Activated CD8-positive, alpha-beta memory T cell treated with anti-CD3 and anti-CD28 coated beads, Interleukin-2, amount 10 ng/mL, durations not matched to agents 7 days and 5 days (primary cell): ENCODE measurements at places on chromosomes 5 and 9. TPM values are rescaled to one million over a fixed set of nuclear protein-coding genes. Genes with fewer than 3 reads are reported as not detected.

DNA sequence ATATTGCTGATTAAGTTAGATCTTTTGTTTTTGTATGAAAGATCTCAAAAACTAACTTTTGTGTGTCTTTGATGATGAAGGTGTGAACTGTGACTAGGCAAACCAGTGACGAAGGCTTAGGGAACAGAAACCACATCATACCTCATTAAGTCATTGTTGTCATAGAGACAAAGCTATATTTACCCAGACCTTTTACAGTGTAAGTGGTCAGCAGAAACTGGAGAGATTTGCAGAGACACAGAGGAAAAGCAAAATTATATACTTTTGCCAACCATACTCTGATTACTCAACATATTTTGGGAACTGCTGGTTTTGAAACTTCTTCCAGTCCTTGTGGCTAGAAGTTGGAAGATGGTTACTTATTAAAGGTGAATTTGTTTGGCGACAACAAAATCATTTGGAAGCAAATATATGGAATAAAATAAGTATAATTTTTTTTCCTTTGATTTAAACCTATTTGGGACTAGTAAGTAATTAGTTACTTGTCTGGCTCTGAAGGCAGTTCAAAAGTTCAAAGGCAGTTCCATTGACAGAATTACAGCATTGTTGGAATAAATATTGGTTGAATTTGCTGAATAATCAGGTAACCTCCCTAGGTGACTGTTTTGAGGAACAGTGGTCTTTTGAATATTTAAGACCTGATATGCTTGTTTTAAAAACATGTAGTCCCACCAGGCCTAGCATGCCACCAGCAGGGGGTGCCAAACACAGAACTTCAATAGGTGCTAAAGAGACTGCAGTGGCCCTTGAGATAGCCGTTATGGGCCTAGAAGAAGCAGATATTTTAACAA, 103.8 kb downstream of the RPS23 start:
- DNase-seq, result peak; percentile 78

GRCh38 chr5:72137826-72138409, 30.6 kb downstream of the MAP1B start:
- no peak for DNase-seq

- DNase-seq, result no peak
Observed at GRCh38 chr5:151024440-151025249, 4.3 kb downstream of the GPX3 start.

GRCh38 chr5:98742396-98743073, 30.9 kb upstream of the RGMB start:
- DNase-seq, result no peak

ARL14EPL gene
- not detected for total RNA-seq

IFNA7 gene
- total RNA-seq, result not detected

SVEP1 gene
- not detected for total RNA-seq
